NCI-H1417 treated with DMSO at 0.1 percent for 48 hours (cell line): ENCODE measurements at places on chromosomes 3 and 15.
A peak's percentile ranks its signal among the peaks of the same experiment; 100 is the strongest.

DNA sequence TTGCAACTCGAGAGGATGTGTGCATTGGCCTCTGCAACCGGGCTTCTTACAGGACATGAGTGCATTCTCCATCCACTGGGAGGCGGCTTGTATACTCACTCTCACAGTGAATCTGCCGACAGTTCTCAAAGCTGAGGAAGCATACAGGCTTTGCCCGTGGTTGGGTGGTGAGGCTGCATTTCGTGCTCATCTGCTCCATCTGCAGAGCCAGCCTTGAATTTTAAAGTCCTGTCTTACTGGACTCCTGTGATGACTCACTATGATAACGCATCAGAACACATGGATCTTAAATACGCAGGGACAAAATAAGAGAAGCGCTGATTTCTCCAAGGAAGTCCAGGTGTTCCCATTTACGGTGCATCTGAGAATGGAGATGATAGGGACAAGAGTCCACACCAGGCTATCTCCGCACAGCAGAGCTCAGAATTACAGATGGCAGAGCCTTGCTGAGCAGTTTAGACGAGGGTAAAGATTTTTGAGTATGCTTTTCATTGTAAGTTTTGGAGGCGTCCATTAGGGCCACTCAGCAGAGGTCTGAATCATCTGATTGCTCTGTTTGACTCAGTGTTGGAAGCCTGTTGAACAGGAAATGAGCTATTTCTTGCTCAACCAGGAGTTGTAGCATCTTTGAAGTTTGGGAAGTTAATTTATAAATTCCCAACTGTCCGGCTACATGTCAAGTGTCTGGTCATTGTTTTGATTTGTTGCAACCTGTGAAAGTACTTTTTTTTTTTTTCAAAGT is 87.1 kb downstream of the GABRG3 start:
- no peak for DNase-seq

- no peak for DNase-seq
These were observed 19.2 kb downstream of the P3H2 start for GRCh38 chr3:190101320-190102011.

- DNase-seq, result peak; percentile 46
These were observed 94.9 kb upstream of the AADACL2 start for GRCh38 chr3:151638555-151639417.

GRCh38 chr3:100756441-100756840 is 47.1 kb downstream of the TFG start:
- DNase-seq, result no peak

- no peak for DNase-seq
These were observed 59.1 kb upstream of the TLE3 start for GRCh38 chr15:70156671-70157271.

DNA sequence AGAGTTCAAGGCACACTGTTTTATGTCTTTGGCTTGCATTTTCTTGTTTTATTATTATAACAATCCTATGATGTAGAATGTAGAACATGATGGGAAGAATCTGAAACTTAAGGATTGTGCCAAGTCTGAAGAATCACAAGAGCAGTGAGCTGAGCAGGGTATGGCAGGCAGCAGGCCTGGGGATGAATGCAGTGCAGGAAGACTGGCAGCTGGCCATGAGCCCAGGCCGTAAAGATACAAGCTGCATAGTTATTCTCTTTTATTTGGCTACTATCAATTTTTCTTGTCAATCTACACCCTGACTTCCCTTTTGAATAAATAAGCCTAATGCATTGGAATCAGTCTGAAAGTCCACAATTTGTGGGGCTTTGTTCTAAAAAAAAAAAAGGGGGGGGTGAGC is 89.6 kb upstream of the ARPP21 start:
- no peak for DNase-seq

DNA sequence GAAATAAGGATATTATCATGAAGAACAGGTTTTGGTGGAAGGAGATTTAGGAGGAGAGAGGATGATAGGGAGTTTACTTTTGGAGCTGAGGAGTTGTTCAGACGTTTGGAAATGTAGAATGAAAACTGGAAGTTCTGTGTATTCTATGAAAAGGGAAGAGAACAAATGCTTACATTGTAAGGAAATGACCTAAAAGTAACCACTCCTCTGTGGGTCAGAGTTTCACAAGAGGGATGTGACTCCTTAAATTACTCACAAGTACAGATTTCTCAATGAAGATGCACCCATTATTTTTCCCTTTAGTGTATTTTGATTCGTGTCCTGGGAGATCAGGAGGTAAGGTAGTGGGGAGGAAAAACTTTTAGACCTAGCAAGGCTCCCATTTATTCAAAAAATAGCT is 4.0 kb downstream of the RNF13 start:
- no peak for DNase-seq

DNA sequence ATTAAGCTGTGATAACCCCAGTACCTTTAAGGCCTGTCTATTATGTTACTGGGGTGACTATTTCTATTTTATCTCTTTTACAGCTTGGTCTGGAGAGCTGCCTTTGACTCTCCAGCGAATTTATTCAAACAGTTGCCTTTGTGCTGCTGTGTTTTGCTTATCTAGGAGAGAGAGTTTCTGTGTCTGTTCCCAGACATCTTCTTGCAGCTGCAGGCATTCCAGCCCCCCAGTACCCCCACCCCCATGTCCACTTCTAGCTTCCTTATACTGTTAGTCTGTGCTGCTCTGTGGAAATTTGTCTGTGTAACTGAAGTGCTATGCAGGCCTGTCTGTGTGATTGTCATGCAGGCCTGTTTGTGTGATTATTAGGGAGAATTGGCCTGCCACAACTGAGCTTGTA is 713.7 kb upstream of the SEMA6D start:
- DNase-seq, result no peak

- no peak for DNase-seq
These were observed 91.4 kb upstream of the MEX3B start for GRCh38 chr15:82137261-82137660.

GRCh38 chr15:81282911-81283310 is 41.0 kb downstream of the STARD5 start:
- DNase-seq, result no peak

GRCh38 chr15:90660195-90660998 is 56.7 kb upstream of the BLM start:
- no peak for DNase-seq

GRCh38 chr15:63672369-63672768 is 75.2 kb downstream of the FBXL22 start:
- no peak for DNase-seq

DNA sequence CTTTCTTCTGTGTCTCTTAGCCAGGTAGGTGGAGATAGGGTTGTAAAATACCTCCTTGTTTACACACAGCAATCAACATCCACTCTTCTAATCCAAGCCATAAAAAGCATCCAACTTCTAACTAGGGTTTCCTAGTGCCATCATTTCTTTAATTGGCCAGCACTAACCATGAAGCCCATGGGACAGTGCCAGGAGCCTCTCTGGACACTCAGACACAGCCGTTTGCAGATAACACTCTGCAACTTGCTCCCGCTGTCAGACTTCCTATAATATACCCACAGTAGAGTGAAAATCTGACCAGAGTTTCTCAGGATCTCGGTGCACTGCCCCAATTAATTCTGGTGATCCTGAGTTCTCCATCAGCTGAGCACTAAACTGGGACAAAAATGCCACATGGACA is 53.4 kb downstream of the TAFA4 start:
- DNase-seq, result no peak

DNA sequence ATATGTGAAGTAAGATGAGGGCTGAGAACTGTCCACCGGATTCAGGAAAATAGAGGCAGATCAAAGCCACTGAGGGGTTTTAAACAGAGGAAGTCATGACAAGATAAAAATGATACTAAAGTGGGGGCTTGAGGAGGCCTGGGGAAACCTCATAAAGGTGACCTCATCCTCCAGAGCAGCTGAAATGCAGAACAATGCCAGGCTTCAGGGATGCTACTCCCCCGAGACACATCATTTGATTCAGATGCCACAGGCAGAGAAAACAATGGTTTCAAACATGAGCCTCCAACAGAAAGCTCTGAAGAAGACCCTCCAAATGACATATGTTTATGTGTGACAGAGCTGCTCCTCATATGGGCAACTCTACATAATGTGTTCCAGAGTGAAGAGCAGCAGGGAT is 6.4 kb downstream of the CFAP20DC start:
- DNase-seq, result no peak

DNA sequence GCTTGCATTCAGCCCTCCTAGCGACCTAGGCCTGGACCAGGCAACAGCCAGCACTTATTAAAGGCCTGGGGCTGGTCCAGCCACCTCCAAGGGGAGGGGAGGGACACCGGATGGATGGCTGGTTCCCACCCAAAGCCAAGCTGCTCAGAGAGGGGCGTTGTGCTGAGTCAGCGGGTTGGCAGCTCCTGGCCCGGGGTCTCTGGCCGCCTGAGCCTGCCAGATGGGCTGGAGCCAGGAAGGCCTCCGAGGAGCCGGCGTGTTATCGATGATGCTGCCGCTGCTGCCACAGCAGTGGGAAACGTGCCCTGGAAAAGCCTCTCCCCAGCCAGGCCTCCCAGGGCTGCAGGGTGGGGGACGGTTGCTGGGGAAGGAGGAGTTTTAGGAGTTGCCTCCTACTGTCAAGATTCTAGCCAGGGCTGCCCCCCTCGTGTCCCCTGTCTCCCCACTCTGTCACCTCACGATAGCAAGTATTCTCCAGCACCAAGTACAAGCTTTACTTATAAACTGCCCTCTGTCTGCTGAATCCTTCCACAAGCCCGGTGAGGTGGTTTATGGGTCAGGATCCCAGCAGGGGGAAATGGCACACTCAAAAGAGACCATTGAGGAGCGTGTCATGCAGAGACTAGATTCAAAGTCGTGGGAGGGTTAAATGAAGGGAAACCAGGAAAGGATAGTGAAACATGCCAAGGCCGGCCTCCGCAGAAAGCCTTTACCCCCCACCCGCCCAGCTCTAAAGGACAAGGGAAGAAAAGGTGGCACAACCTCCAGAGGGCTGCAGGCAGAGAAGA is 43.2 kb upstream of the TSEN2 start:
- no peak for DNase-seq
